ENCODE measurements at places on chromosomes 12 and 14.

DNA sequence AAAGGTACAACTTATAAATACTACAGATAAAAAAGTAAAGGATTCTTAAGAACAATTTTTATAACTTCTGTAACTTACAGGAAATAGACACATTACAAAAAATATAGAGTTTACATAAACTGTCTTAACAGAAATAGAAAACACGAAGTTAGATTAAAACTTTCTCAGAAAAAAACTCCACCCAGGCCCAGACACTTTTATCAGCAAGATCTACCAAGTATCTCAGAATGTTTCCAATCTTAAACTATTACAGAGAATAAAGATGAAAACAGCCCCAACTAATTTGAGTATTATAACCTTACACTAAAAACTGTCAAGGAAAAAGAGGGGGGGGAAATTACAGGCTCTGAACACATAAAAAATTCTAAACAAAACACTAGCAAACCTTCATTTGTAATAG, 8.2 kb downstream of the ZFC3H1 start:
- no peak for DNase-seq

DNA sequence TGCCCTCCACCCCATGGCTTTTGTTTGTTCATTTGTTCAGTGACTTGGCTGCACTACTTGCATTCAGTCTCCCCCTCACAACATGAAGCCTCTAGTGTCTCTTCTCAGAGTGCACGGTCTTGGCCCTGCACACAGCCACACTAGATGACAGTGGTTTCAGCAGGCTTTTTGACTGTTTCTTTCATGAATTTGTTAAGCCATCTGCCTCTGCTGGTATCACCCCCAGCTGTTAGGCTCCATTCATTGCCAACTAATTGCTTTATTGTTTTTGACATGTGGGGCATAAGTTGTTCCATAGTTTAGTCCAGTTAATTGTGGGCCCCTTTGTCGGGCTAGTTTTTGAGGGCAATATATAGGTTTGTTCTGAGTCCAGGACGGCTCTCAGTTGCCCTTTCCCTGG, 18.8 kb downstream of the OS9 start:
- no peak for DNase-seq

- DNase-seq, result peak; percentile 6
Measured at GRCh38 chr12:78530100-78530765, 334.3 kb upstream of the SYT1 start.

GRCh38 chr12:53766881-53767280, 15.1 kb upstream of the CISTR start:
- peak; percentile 28 for DNase-seq

GRCh38 chr12:62622177-62622576, 155.6 kb downstream of the MON2 start:
- DNase-seq, result no peak

GRCh38 chr12:130925666-130926015, 28.1 kb upstream of the ADGRD1 start:
- DNase-seq, result no peak

DNA sequence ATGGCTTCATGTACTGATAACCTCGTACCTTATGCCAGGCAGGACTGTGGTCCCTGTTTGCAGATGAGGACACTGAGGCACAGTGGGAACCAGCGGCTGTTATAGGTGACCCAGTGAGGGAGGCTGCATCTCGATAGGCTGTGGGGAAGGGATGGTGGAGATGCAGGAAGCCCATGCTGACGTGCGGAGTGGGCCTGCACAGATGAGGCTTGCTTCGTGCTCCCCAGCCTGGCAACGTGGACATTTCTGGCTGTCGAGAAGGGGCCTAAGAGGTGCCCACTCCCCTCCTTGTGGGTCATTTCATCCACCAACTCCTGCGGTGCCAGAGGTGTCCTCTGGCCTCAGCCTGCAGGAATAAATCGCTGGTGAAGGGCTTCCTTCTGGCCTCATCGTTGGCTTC, 107.4 kb downstream of the SLC25A47 start:
- no peak for DNase-seq

- no peak for DNase-seq
Measured at GRCh38 chr12:49366096-49366651, 1.1 kb upstream of the SPATS2 start.

- DNase-seq, result no peak
Measured at GRCh38 chr14:33699300-33699983, 251.4 kb downstream of the EGLN3 start.

- no peak for DNase-seq
Measured at GRCh38 chr12:106769546-106769945, 4.9 kb upstream of the RIC8B start.

DNA sequence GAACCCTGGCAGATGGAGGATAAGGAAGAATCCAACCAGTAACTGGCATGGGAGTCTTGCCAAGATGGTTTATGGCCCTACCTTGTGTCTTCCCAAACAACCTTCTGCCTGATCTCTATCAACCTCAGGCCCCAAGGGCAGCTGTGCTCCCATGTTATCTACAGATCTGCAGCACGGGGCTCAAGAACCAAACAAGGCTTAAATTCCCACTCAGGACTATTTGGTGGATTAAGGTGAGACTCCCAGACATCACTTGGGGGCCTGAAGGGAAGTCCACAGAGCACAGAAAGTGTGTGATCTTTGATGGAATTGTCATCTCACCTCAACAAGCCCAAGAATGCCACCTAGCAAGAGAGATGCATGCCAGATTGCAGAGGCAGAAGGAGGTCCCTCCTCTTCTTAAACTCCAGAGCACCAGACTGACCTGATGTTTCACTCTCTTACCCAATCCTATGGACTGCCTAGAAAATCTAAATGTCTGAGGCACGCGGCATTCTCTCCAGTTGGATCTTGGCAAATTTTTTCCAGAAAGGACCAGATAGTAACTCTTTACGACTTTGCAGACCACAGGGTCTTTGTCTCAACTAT, 759.5 kb upstream of the TBX3 start:
- DNase-seq, result no peak

DNA sequence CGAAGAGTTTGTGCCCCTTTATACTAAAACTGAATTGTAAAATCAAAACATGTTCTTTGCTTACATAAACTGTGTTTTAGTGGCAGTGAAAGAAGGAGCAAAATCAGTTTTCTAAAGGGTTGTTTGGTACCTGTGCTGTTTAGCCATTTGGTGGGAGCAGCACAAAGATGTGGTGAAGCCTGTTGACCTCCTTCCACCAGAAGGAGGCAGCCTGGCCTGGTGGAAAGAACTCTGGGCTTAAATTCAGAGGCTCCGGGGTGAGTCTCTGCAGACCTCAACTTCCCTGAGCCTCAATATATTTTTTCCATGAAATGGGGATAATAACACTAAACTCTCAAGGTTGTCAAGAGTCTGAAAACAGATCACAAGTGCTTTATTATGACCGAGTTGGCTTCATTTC, 502.5 kb downstream of the VRK1 start:
- DNase-seq, result no peak

DNA sequence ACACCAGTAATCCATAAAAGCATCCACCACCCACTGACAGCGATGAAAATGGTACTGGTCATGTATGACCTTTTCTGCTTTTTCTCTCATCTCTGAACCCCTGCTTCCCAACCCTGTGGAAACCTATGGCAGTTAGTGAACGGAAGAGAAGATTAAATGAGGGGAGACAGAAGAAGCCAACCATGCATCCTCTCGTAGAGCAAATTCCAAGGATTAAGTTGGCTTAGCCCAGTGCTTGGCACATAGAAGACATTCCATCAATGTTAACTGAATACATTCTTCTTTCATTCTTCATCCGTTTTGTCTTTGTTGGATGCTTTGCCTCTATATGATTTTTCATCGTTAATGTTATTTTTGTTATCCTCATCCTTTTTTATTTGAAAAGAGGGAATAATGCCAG, 339.7 kb upstream of the FLRT2 start:
- no peak for DNase-seq

DNA sequence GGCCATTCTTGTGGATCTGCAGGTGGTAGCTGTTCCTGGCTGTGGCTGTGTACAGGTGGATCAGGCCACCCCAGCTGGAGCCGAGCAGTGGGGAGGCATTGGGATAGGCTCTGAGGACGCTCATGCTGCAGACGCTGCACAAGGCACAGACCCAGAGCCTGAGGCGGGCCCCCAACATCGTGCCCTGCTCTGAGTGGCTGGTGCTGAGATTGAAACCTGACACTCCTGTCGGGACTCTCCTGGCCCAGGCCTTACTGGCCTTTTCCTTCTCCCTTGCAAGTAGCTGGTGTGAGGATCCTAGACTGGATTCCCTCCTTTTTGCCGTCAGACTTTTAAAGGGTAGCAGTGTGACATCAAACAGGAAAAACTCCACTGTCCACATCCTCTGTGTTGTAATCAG, at the start of gene FGF23:
FGF23 (minus strand) TSS at position 308 of the 400 bp plus-strand sequence; CDS start at position 178, 130 bp downstream.
- DNase-seq, result peak; percentile 34

- DNase-seq, result no peak
Measured at GRCh38 chr14:103529383-103530365, 678 bp downstream of the TRMT61A start.

DNA sequence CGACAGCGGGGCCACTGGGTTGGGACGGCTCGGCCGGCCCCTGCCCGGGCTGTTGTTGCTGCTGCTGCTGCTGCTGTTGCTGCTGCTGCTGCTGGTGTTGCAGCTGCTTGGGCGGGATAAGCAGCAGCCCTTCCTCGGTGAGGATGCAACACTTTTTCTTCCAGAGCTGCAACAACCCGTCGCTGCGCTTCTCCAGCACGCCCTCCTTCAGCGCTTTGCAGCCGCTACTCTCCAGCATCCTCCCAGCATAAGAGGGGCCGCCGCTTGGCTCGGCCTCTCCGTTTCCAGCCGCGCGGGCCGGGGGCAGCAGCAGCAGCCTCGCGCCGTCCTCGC, 529 bp downstream of the PHLDA1 start:
- DNase-seq, result no peak

DNA sequence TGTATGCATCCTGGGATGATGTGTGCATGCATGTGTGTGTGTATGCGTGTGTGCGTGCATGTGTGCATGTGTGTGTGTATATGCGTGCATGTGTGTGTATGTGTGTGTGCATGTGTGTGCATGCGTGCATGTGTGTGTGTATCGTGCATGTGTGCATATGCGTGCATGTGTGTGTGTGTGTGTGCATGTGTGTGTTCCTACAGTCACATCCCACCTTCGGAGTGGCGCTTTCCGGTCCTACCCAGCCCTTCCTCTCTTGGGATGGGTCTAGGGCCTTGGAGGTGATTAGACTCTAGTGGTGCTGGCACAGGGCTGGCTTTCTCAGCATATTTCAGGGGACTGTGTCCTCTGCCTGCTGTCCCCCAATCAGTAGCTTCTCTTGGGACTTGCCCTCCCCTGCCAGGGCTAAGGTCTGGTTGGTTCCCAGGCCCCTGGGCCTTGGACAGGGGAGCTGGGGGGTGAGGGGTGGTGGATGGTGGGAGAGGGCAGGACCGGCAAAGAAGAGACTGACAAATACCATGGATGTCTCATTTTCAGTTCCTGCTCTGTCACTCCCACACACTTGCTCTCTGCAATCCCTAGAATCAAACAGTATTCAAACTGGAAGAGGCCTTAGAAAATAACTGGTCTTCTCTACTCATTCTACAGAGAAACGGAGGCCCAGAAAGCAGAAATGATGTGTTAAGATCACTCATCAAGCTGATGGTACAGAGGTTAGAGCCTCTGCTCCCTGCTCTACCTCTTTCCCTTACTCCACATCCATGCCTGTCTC, 21.9 kb upstream of the FAIM2 start:
- DNase-seq, result no peak

GRCh38 chr12:124654666-124655047, 87.2 kb upstream of the NCOR2 start:
- no peak for DNase-seq

- no peak for DNase-seq
Measured at GRCh38 chr14:103516426-103517173, 6.0 kb downstream of the CKB start.

GRCh38 chr12:78795934-78796445, 68.6 kb upstream of the SYT1 start:
- no peak for DNase-seq

DNA sequence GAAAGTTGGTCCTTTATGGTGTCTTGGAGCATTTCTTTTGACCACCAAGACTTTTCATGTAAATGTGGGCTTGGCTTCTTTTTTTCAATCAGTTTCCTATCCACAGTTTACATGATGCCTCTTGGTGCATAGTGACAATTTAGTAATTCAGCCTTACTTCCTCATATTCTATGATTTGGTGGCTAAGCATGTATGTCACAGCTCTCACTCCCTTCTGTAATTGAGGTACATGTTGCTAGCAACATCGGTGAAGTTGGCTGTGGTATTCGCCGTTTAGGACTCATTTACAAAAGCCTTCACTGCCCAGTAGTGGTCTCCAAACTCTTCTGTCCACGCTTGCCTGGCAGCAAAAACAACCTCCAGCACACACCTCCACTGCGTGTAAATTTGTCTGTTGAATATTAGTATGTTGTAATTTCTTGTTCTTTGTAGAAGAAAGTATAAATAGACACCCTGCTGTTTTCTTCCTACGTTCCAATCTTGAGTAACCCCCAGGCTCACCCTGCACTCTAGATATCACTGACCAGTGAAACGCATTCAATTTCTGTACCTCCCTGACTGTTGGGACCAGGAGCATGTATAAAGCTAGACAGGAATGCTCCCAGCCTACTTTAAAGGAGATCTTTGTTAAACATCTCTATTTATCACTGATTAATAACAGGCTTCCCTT, 90.4 kb downstream of the PPP2R5C start:
- DNase-seq, result no peak

- DNase-seq, result peak; percentile 61
Measured at GRCh38 chr14:52012635-52013034, 23.3 kb downstream of the RTRAF start.

DNA sequence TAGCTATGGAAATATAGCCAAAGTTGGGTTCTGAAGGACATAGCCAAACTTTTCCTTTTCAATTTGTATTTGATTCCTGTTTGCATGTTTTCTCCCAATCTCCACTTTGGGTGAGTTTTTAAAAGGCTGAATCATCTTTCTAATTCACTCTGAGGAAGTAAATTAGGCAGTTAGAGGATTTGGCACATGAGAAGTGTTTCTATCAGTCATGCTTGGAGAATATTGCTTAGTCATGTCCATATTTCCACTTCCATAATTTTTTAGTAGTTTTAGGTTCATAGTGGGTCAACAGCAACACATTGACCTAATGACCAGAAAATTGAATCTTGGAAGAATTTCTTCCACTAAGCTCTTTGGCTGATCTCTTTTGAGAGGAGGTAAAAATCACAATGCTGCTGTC, 21.8 kb downstream of the IRAK3 start:
- peak; percentile 21 for DNase-seq

GRCh38 chr12:96501133-96501761, 11.9 kb downstream of the CFAP54 start:
- peak; percentile 32 for DNase-seq

- no peak for DNase-seq
Measured at GRCh38 chr12:122615780-122616179, 87.4 kb downstream of the HCAR2 start.

- no peak for DNase-seq
Measured at GRCh38 chr14:100052819-100053218, 12.4 kb upstream of the EVL start.

DNA sequence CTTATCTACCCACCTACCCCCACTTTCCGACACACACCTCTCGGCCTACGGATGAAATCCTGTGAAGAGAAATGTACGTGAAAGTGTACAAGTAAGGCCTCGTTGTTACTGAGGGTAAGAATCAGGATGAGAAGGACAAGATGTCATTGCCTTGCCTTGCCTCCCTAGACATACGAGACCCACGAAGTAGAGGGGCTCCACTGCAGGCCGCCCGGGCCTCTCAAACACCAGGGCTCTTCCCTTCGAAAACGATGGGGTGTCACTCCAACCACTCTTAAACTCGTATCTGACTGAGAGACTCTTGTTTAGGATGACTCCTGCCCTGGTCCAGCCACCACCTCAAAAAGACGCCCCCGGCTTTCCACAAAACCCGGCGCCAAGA, 498 bp downstream of the RACGAP1 start:
- DNase-seq, result no peak

GRCh38 chr12:72677139-72677538, 405.0 kb downstream of the TRHDE start:
- no peak for DNase-seq

Data from fibroblast of skin of scalp (primary cell).